ENCODE measurements at places on chromosomes 2 and 18.
A peak's percentile ranks its signal among the peaks of the same experiment; 100 is the strongest.

- DNase-seq = no peak
These were observed 38.9 kb downstream of the TMEM17 start for GRCh38 chr2:62467100-62467474.

DNA sequence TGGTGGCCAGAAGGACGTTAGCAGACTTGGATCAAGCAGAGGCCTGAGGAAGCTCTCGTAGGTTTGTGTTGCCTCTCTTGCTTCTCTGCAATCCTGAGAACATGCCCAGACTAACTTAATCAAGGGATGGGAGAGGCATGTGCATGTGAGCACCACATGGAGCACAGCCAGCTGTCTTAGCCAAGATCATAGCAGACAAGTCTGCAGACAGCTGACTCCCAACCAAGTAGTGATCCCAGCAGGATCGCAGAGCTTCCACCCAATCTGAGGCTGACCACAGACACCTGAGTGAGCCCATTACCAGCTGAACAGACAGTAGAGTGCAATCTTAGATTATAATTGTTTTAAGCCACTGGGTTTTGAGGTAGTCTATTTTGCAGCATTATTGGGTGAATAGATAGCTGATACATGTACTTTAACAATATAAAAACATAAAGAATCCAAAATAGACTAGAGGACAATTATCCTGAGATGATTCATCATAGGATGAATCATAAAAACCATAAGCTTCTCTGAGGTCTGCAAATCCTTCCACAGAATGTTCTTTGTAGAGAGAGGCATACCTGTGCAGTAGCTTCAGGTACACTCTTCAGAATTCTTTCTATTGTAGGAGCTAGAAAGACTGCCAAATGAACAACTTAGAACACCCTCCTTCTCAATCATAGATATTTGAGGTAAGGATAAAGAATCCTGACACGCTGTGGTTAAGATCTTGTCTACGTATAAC, 25.2 kb upstream of the FAM110C start:
- DNase-seq = peak; percentile 21

DNA sequence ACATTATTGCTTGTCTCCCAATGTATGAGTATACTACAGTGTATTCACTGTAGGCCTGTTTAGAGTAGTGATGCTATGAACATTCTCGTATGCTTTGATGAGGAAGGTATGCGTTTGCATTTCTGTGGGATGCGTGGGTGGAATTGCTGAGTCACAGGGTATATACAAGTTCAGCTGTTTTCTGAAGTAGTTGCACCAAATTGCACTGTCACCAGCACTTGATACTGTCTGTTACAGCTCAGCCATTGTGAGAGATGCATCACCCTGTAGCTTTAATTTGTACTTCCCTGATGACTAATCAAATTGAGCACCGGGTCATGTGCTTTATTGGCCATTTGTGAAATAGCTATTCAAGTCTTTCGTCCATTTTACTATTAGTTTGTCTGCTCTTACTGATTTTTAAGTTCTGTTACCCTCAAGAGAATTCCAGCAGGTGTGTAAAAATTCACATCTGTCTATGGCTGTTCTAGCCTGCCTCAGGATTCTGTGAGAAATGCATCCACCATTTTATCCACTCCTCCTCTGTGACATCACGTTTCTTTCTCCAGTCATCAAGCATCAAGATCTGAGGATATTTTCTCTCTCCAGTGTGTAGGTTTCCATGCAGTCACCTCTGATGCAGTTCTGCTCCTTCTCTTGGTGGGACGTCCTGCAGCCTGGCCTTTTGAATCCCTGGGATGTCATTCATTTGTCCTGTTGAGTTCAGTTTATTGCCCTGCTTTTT, 72.5 kb downstream of the DGKD start:
- DNase-seq = no peak

DNA sequence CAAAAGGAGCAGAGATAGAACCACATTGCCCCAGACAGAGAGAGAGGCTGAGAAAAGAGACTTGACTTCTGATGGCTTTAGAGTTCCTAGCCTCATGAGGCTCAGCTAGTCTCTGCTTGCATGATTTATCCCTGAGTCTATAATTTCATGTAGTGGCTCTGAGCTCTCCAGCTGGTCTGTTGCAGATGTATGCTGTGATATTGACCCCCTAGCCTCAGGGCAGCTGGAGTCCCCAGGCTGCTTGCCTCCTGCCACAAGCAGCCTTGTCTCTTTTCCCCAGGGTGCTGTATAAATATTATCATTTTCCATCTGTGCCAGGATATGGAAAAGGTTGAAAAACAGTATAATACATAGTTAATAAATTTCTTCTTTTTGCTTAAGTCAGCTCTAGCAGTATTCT, 467.6 kb upstream of the CWC22 start:
- no peak for DNase-seq

GRCh38 chr18:74351354-74351753, 35.7 kb downstream of the C18orf63 start:
- DNase-seq = no peak

GRCh38 chr18:65464361-65464760, 286.5 kb upstream of the CDH7 start:
- no peak for DNase-seq

DNA sequence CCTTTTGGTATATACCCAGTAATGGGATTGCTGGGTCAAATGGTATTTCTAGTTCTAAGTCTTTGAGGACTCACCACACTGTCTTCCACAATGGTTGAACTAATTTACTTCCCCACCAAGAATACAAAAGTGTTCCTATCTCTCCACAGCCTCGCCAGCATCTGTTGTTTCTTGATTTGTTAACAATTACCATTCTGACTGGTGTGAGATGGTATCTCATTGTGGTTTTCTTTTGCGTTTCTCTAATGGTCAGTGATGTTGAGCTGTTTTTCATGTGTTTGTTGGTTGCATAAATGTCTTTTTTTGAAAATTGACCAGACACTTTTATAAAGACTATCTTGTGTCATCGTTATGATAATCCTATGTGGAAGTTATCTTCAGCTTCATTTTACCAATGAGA, 16.0 kb upstream of the ATP8B1 start:
- no peak for DNase-seq

GRCh38 chr2:45008296-45009129, 739 bp downstream of the SIX2 start:
- no peak for DNase-seq

- DNase-seq = no peak
These were observed 18.9 kb downstream of the SNORC start for GRCh38 chr2:232888839-232889529.

DNA sequence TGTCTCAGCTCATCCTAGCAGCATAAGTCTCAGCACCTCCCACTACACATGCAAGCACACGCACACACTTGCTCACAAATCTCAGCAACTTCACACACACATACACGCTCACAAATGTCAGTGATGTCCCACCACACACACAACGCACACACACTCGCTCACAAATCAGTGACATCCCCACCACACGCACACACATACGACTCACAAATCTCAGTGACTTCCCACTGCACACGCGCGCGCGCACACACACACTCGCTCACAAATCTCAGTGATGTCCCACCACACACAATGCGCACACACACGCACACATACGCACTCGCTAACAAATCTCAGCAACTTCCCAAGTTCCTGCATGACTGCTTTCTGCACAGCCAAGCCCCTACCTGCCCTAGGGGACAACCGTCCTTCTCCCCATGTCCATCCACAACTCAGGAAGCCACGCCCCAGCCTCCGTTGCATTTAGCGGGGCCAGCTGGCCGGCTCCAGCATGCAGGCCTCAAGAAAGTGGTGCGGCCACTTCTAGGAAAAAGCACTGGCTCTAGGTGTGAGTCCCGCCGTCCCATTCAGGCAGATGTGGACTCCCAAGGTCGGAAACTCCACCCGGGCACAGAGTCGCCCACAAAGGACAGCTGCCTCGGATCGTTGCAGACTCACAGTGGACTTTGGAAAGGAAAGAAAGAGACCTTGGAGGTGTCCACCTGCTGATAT, 180.1 kb upstream of the SALL3 start:
- no peak for DNase-seq
